AG08395 (cell line): ENCODE measurements at places on chromosomes 7 and 10.

DNA sequence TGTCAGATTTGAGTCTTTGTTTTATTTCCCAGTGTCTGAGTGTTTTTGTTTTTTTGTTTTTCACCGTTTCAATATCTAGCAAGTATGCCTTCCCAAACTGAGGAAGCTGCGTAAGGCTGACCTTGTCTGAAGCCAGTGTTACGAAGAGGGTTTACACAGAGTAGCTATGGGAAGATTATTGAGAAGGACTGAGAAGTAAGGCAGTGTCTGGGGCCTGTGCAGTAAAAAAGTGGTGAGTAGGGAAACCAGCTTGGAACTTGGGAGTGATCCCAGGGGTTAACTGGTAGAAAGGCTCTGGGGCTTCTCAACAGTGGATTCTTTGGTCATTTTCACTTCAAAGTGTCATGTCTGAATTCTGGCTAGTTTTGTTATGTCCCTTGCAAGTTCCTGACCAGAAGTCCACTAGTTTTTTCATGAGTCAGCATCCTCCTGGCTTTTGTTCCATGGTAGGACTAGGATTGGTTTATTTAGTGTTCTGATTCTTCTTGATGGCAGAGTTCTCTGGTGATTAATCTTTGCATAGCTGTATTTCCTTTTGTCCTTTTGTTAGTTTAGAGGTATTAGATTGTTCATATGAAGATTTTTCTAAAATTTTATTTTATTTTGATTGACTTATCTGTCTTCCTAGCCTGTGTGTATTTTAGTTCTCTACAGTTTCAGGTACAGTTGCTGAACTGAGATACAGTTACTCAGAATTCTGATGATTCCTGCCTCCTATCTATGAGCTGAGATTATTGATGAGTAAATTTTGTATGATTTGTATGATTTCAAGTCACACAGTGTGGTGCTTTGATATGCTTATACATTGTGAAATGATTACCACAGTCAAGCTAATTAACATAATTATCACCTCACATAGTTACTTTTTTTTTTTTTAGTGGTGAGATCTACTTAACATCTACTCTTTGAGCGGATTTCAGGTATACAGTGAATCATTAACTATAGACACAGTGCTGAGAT lies 19.0 kb downstream of the GARS1 start:
- peak; percentile 15 for DNase-seq

DNA sequence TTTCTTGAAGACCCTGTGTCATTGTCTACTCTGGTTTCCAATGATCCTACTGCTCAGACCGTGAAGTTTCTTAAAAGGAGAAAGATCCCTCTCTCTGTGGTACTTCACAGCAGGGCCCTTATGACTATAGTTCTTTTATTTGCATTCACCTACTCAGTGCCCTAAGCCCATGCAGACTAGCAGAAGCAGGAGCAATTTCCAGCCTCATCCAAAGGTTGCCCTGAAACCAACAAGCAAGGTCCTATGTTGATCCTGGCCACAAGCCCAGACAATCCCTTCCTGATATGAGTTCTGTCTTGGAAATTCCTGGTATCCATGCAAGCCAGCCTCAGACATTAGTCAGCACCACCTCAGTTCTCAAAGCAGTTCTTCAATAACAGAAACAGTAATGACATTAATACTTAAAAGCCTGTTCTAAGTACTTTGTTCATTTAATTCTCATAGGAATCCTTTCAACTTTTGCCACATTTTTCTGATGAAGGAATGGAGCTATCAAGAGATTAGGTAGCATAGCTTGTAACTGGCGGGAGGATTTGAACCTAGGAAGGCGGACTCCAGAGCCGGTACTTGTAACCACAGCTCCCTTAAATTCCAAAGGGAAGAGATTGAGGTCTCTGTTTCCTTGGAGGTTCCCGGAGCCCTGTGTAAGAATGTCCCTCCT lies 58.1 kb upstream of the ST8SIA6 start:
- peak; percentile 61 for DNase-seq

GRCh38 chr10:28317760-28318159 lies 14.9 kb upstream of the MPP7 start:
- DNase-seq, result no peak

GRCh38 chr10:101772895-101773761 lies 2.8 kb downstream of the FGF8 start:
- no peak for DNase-seq

GRCh38 chr10:306675-307185 lies 171.5 kb downstream of the ZMYND11 start:
- DNase-seq, result no peak

DNA sequence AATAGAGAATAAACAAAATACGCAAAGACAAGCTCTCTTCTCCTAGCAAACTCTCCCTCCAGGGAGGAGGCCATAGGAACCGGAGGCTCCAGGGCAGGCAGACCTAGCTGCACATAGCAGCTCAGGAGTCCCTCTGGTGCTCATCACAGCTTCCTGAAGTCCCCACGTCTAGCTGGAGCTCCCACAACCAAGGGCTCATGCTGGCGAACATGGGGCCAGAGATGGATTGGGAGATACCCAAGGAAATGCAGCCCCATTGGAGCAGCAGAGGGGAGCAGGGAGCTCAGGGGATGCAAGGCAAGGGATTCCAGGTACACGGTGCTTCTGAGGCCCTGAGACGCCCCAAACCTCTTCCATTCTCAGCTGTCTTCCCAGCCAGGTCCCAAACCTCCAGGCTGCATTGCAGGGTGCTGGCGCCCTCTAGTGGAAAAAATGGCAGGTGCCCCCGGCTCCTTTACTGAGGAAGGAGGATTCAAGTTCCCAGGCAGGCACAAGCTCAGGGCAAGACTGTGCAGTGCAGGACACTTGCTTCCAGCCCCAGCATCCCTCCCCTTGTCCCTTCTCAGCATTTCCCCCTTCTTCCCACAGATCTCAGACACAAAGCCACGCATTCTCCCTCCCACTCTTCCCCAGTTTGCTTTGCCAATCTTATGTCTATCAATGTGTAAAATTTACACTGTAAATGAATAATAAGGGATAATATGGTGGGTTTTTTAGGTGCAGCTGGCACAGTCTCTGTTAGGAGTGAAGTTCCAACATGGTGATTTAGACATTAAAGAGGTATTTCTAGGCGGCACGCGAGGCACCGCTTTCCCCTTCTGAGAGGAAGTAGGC lies 46.2 kb downstream of the GPAM start:
- DNase-seq, result peak; percentile 91

DNA sequence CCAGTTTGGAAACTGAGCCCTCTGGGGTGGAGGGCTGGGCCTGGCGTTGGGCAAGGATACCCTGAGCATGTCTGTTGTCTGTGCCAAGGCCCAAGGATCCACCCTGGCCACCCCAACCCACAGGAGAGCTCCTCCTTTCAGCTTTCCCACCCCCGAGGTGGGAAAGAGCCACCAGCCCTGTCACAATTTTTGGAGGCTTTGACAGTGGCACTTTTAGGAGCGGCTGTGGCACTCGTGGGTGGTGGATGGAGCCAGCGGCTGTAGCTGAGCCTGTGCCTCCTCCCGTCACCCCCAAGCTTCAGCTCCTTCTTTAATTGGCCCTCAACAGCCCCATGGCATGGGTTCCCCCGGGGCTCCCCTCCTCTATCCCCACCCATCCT lies 18.2 kb upstream of the ZNF862 start:
- no peak for DNase-seq

- no peak for DNase-seq
Observed at GRCh38 chr7:69994886-69995542, 396.7 kb downstream of the AUTS2 start.

GRCh38 chr7:144594580-144594979 lies 191.1 kb upstream of the NOBOX start:
- no peak for DNase-seq

GRCh38 chr10:50417486-50417885 lies 166.2 kb upstream of the ASAH2 start:
- DNase-seq, result no peak

DNA sequence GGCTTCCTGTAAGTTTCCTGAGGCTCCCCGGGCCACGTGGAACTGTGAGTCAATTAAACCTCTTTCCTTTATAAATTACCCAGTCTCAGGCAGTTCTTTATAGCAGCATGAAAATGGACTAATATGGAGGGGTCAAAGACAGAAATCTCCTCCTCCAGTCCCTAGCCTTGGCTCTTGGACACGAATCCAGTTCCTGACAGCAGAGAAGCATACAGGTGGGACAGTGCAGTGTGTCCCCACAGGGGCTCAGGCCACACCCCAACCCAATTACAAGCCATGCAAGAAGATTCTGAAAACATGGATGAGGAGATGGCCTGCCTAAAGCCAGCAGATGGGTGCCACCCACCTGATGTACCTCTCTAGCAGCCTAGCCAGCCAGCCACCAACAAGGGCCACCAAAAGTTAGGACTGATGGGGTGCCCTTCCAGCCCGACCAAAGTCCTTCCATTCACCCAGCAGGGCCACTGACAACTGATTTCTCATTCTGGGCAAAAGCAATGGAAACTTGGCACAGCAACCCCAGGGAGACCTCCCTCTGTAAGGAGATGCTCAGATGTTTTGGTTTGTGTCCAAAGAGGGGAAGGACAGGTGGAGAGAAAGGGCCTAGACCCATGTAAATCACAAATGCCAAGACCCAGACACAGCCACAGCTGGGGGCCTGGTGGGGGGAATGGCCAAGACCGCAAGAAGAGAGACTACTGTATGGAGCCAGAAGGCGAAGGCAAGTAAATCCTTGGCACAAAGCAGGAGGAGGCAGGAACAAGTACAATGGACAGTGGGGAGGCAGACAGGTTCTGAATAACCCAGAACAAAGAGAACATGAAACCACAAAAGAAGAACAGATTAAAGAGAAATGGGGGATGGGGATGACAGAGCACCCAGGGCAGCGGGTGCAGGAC lies 13.6 kb downstream of the GPRIN2 start:
- no peak for DNase-seq

- no peak for DNase-seq
Observed at GRCh38 chr10:17375936-17376584, 78.3 kb downstream of the ST8SIA6 start.

DNA sequence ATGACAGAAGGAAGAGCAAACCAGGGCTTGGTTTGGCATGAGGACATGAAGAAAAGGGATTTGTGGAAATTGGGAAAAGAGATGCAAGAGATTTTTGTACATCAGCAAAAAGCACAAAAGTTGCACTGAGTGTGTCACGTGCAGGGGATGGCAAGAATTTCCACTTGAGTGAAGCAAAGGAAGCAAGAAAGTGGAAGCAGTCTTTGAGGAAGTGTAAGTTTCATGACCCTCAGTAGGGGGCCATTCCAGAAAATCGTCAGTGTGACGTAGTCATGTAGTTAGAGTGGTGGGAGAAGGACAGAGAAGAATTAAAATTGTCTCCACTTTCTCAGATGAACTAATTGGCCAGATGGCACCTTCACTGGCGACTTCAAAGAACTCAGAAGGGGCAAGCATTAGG lies 123.3 kb upstream of the FZD1 start:
- DNase-seq, result no peak

DNA sequence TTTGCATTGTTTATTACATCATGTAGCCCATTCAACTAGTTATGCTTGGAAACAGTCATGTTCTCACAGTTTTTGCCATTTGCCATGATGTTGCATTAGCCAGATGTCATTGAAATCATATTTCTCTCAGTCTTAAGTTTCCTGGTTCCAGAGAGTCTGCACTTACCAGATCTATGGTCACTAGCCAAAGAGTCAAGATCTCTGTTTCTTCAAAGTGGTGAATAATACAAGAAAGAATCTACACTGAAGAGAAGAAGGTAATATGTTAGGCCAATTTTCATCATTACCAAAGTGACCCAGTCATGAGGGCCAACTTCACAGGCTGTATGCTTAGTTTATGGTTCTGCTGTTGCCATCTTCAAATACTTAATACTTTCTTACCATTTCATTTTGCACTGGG lies 89.0 kb upstream of the PHYHIPL start:
- peak; percentile 6 for DNase-seq

- DNase-seq, result no peak
Observed at GRCh38 chr10:20976891-20977290, 79.8 kb upstream of the NEBL start.

- no peak for DNase-seq
Observed at GRCh38 chr7:24284699-24285506, 913 bp downstream of the NPY start.

GRCh38 chr7:2354939-2355704 lies 495 bp downstream of the EIF3B start:
- DNase-seq, result peak; percentile 24

DNA sequence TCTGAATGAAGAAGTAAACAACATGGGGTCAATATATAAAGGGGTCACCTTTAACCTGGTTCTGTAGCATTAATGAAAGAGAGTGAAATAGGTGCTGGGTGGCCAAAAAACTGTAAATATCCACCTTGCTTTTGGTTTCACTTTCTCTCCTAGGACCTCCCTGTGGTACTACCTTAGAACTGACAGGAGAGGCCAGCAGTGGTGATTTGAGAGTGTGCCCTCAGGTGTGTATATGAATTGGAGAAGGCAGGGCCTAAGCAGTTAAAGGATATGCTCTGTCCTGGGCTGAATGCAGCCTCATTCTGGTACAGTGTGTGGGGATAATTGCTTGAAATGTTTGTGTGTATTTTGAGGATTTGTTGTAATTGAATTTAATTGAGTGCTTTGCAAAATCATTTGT lies 62.0 kb downstream of the BBS9 start:
- DNase-seq, result no peak

DNA sequence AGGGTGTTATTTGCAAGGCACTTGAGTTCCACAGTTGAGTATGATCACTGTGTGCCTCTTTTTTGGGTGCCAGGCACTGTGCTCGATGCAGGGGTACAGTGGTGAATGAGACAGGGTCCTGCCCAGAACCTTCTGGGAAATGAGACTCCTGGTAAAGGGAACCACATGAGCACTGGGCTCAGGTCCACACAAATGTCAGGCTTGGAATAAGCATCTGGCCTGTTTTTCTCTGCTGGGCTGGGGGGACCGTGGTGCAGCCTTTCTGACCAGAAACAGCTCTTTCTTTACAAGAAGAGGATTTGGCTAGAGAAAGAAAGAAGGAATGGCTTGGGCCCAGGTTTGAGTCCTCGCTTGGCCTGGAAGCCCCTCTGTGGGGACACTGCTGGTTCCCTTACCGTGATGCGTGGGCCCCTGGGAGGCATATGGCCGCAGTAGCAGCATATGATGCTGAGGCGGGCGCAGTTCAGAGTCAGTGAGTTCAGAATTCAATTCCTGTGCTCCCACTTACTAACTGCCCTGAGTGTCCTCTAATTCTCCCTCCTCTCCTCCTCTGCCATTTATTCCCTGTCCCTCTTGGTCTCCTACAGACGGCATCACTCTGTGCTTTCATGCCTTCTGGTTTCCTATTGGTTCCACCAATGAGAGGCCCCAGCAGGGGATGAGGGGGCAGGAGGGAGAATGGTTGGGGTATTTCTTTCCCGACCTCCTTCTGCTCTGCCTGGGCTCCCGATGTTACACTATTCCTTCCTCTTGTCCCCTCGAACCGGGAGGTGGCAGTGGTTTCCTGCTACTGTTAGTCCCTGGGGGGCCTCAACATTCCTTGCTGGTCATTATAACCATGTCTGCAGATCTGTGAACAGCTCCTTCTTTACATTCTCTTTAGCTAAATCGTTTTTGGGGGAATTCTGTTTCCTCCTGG lies 9.6 kb upstream of the KCP start:
- DNase-seq, result no peak

- no peak for DNase-seq
Observed at GRCh38 chr7:92058040-92058439, 76.2 kb downstream of the CYP51A1 start.

DNA sequence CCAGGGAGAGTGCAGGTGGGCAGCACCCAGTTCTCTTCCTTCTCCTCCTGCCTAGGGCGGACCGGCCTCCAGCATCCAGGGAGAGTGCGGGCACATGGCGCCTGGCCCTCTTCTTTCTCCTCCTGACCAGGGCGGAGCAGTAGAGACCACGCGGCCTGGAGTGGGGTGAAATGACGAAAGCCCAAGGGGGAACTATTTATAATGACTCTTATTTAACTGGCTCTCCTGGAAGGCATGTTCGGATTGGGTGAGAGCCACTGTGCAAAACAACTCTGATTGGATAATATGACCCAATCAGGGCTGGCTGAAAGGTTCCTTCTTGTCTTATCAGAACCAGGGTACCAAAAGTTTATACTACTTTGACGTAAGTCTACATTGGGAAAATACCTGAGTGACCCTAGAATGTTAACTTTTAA lies 63.1 kb downstream of the ZNF37A start:
- no peak for DNase-seq
